ENCODE measurements at places on chromosomes 5 and 9. TPM values are rescaled to one million over a fixed set of nuclear protein-coding genes. Genes with fewer than 3 reads are reported as not detected.

- no peak for DNase-seq
Observed at GRCh38 chr5:16582081-16582480, 34.7 kb downstream of the RETREG1 start.

GRCh38 chr5:138722544-138723177, 30.6 kb upstream of the CTNNA1 start:
- DNase-seq: no peak

DNA sequence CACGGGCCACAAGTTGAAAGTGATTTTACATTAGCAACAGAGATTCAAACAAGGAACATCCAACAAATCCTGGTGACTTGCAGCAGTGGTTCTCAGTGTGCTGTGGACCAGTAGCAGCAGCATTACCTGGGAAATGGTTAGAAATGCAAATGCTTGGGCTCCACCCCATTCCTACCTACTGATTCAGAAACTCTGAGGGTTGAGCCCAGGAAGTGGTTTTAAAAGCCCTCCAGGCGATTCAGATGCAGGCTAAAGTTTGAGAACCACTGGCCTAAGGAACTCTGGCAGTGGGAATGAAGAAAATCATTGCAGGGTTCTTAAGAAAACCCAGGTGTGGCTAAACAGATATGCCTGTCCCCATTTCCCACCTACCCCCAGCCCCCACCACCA, 398.8 kb downstream of the ENC1 start:
- no peak for DNase-seq

- no peak for DNase-seq
Observed at GRCh38 chr9:27157097-27157496, 48.1 kb downstream of the TEK start.

GPR21 gene
- 0.21 TPM for total RNA-seq

WDR31 gene
- 5.7 TPM for total RNA-seq

ENTPD2 gene
- 0.60 TPM for total RNA-seq

POLR1E gene
- total RNA-seq: 17.2 TPM

All from left cardiac atrium (tissue), 4 donors.